ENCODE measurements at places on chromosomes 16 and 17.

GRCh38 chr16:83955218-83956130 is 2.4 kb downstream of the OSGIN1 start:
- peak; percentile 34 for DNase-seq

GRCh38 chr16:10013364-10013763 is 168.9 kb downstream of the GRIN2A start:
- DNase-seq: no peak

- no peak for DNase-seq
These were observed 12.0 kb downstream of the APPBP2 start for GRCh38 chr17:60514053-60514452.

DNA sequence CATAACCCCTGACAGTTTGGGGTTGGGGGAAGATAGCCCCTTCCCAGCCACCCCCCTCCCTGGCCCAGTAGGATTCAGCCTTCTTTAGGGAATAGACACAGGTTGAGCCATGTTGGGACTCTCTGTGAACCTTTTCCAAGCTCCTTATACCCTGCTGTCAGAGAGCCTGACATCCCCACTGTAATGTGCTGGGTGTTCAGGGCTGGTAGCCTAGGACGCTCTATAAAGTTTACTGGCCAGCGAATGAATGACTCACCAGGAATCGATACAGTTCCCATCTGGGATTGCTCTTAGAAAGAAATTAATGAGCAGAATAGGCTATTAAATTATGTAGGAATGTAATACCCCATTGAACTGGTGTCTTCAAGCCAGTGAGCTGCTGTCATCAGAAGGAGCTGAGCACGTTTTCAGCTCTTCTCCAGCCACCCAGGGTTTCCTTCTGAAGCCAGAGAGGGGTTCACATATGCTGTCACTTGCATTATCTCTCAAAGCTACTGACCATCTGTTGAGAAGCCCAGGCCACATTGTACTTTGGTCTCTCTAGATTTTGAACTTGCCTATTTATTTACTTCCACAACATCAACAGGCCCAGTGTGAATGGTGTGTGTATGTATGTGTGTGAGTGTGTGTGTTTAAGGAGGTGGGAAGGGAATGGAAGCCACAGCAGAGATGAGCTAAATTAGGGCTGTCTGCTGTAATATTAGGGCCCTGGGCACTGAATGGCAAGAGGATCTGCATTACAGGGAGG is 64.9 kb downstream of the SPACA3 start:
- DNase-seq: no peak

DNA sequence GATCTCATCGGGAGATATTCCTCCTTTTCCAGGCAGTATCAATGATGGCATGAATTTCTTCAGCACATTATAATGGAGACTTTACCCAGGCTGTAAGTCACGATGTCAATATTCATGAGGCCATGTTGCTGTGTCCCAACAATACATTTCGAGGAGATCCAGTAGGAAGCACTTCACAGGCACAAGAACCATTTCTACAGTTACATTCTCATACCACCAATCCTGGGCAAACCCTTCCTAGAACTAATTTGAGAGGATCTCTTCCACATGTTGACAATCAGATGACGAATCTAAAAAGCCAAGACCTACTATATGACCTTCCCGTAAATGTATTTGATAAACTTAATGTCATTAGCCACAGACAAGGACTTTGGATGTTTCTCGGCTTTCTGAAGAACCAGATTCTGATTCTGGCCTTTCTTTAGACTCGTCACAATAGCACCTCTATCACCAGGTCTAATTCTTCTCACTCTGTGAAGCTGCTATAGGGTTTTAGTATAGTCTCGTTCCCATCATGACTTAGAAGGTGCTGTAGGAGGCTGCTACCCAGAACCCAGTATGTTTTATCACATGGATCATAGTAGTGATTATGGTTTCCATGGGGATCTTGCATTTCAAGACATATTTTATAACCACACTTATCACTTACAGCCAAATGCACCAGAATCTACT is 40.2 kb downstream of the C16orf87 start:
- no peak for DNase-seq

GRCh38 chr16:11685844-11686618 is 17.8 kb downstream of the SNN start:
- DNase-seq: no peak

DNA sequence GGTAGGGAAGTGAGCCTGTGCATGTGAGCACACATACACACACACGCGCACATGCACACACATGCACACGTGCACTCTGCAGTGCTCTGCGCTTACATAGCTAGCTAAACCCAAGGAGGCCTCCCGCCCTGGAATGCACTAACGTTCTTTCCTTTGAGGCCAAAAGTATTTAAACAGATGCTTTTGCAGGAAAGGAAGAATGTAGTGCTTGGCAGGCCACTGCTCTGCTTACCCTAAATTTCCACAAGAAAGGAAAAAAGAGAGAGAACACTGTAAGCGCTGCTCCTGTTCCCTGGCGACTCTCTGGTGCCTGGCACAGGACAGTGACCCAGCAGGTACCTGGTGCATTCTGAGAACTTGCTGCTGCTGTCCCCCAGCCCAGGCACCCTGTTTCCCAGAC is 31.3 kb upstream of the MRPS23 start:
- no peak for DNase-seq

All from left ventricle myocardium inferior (tissue), 1 donor.